Aorta (tissue), 5 donors: ENCODE measurements at places on chromosomes 5 and 9. TPM values are rescaled to one million over a fixed set of nuclear protein-coding genes. Genes with fewer than 3 reads are reported as not detected.
A peak's percentile ranks its signal among the peaks of the same experiment; 100 is the strongest.

GRCh38 chr5:179869101-179869500 is 10.5 kb upstream of the MRNIP start:
- DNase-seq = no peak

GRCh38 chr9:133238272-133238850 is 29.3 kb upstream of the OBP2B start:
- DNase-seq = peak; percentile 88

The SYK gene
- 31.5 TPM for total RNA-seq

GRCh38 chr5:1699394-1699793 is 100.2 kb downstream of the MRPL36 start:
- DNase-seq = no peak

DNA sequence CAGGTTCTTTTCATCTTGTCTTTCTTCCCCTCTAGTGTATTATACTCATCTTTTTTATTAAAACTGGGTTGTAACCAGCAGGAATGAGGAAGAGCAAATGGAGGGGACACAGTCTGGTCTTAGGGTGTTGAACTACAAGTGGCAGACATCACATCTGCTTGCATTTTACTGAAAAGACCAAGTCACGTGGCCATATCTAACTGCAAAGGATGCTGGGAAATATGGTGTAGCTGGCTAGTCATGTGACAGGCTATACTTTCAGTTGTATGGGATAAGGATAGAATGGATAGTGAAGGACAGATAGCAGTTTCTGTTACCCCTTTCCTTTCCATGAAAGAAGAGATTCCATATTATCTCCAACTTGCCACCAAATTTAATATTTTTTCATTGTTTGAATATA is 13.0 kb upstream of the FGD3 start:
- DNase-seq = no peak

The MRPL36 gene
- total RNA-seq = 28.5 TPM

- DNase-seq = peak; percentile 49
These were observed 48.6 kb downstream of the ANXA2R start for GRCh38 chr5:42991404-42992087.
